HFF-Myc (cell line): ENCODE measurements at places on chromosomes 13 and 19.

DNA sequence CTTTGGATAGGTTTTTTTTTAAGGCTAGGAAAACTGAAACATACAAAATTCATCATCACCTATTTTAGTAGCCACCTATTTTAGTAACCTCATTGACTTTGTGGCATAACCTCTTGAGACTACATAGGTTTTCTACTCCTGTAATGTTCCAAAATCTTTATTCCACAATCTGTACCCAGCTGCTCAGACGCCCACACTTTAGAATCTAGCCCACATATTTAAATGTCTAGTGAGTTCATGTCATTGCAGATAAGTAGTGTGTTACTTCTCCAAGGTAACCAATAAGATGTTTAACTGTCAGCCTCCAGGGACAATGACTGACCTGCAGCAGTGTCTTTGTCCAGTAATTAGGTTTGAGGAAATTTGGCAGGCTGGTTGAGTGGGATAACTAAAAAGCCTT lies 330.2 kb downstream of the MZT1 start:
- no peak for DNase-seq

DNA sequence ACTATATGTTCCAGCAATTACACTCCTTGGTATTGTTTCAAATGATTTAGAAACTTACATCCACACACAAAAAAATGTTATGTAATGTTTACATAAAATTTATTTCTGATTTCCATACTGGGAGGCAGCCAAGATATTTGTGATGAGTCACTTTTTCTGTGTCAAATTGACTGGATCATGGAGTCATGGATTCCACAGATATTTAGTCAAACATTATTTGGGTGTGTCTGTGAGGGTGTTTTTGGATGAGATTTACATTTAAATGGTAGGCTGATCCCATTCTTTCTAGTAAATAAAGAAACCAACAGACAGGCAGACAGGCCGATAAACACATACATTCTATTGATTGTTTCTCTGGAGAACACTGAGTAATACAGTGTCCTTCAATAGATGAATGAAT lies 562.8 kb downstream of the SLITRK6 start:
- peak; percentile 9 for DNase-seq

GRCh38 chr19:40025938-40026596 lies 29.2 kb downstream of the ZNF546 start:
- DNase-seq = no peak

- no peak for DNase-seq
These were observed 3.3 kb downstream of the DOT1L start for GRCh38 chr19:2166741-2167738.

DNA sequence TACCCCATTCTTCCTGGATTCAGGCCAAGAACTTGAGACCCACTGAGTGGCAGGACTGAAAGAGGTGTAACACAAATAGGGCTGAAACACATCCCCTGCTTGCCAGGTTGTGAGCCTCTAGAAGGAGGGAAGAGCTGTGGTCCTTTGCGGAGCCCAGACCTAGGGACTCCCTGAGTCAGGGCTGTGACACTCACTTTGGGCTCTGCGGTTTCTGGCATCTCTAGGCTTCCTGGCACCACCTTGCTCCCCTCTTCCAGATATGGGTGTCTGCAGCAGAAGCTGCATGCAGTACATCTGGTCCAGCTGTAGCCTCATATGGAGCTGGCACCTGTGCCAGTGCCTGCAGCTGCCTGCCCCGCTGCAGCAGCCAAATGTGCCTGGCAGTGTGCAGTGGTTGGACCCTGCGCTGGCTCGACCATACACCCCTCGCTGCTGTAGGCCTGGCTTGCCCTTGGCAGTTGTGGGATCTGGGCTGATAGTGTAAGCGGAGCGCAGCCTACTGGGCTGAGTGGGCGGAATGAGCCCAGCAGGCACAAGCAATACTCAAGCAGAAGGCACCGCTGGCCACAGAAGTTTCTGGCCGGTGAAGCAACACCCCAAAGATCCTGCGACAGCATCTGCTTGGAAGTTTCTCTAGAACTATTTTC lies 290.4 kb downstream of the SLITRK6 start:
- no peak for DNase-seq

GRCh38 chr19:49113762-49114629 lies at the start of gene LIN7B:
Gene LIN7B, plus strand, starts transcription at chr19:49114370. Its CDS starts 35 bp downstream, at chr19:49114405.
- DNase-seq = no peak

DNA sequence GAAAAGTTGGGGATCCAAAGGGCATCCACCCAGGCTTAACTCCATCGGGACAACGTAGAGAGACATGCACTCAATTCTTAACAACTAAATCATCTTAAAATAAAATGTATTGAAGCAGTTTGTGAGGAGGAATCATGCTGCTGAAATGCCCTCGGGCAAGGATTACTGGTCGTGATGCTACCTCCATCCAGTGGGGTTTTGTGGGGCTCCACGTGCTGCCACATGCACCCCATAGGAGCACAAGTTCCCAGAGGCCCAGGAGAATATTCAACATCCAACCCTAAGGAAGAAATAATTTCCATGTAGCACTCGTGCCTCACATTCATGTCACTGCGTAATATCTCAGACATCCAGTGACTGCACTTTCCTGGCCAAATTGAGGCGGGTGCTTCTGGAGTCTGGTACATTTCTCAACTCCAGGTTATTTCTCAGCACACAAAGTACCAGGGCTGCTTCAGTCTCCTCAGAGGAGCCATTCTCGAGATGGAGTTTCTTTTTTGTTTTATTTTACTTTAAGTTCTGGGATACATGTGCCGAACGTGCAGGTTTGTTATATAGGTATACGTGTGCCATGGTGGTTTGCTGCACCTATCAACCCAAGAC lies 429.8 kb downstream of the FOXO1 start:
- no peak for DNase-seq

DNA sequence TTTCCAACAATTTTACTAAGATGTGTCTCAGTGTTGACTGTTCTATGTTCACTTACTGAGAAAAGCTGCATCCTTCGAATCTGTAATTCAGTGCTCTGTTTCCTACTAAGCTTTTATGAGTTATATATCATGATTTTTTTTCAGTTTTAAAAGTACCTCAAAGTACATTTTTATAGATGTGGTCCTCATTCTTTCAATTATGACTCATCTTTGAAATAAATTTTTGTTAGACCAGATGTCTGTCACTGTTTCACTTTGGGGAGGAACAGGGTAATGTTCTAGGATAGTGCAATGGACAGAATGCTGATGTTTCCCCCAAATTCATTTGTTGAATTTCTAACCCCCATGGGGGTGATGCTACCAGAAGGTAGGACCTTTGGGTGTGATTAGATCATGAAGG lies 74.8 kb downstream of the NALCN start:
- DNase-seq = no peak

DNA sequence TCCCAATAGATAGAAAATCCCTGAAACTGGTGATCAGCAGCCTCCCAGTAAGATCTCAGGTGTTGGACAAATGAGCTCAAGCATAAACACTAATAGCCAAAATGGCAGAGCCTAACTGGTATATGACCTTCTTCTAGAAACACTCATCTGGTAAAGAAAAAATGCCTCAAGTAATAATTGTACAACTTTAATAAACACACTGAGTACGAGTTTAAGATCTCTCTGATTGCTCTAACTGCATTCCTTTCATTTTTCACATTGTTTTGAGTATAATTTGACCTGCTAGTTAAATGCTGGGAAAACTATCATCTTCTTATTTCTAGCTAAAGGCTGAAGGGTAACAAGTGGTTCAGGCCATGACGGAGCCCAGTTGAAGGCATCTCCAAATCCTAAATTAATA lies 2009.5 kb upstream of the PCDH20 start:
- DNase-seq = no peak

- DNase-seq = no peak
These were observed 29.7 kb downstream of the NKPD1 start for GRCh38 chr19:45130888-45131615.

DNA sequence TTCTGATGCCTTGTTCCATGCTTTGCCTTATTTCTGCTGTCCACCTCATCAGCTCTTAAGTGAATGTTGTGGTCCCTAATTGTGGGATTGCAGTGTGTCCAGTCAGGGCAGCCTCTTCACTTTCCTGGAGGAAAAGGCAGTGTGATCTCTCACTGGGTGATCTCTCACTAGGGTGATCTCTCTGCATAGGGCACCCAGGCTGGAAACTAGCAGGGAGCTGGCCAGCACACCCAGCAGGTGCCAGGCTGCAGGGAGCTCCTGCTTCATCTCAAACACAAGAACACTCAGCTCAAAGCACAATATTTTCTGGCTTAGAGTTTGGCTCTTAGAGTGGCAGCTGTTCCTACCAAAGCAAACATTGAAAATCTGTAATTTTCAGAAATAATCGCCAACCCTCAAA lies 36.5 kb upstream of the TSHZ3 start:
- DNase-seq = no peak

GRCh38 chr19:18972301-18972811 lies 31.3 kb upstream of the HOMER3 start:
- no peak for DNase-seq

- DNase-seq = no peak
These were observed 6.1 kb upstream of the ARRDC2 start for GRCh38 chr19:18001777-18002345.

DNA sequence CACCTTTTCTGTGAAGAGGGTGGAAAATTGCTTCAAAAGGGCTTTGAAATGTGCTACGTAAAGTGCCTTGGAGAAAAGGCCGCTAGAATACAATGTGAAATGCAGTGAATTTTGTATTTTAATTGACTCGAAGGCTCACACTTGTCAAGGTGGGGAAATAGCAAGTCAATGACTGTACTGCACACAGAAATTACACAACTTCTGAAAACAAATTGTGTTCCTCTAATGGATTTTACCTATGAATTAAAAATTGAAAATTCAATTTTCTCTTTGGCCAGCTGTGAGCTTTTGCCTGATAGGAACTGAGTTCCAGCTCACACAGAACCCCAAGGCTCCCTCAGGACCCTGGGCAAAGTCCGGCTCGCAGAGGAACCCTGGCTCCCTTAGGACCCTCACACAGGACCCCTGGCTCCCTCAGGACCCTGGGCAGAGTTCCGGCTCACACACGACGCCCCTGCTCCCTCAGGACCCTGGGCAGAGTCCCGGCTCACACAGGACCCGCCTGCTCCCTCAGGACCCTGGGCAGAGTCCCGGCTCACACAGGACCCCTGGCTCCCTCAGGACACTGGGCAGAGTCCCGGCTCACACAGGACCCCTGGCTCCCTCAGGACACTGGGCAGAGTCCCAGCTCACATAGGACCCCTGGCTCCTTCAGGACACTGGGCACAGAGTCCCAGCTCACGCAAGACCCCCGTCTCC lies 324.9 kb downstream of the UQCRFS1 start:
- no peak for DNase-seq

DNA sequence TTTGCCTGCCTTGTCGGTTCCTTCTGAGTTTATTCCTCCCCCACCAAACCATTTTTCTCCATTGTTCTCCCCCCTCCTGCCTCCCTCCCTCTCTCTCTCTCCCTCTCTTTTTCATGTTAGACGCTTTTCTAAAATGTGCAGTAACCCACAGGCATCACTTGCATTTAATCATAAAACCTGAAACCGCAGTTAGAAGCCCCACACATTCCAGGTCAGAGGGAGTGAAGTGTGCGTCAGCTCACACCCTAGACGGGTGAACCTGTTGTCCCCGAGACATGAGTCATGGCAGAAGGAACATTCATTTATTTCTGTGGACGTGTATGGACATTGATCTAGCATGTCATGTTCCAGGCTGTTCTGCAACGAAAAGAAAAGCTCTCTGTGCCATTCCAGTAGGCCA lies 19.9 kb downstream of the ONECUT3 start:
- no peak for DNase-seq

- no peak for DNase-seq
These were observed 79.3 kb upstream of the GPC6 start for GRCh38 chr13:93147298-93147645.

DNA sequence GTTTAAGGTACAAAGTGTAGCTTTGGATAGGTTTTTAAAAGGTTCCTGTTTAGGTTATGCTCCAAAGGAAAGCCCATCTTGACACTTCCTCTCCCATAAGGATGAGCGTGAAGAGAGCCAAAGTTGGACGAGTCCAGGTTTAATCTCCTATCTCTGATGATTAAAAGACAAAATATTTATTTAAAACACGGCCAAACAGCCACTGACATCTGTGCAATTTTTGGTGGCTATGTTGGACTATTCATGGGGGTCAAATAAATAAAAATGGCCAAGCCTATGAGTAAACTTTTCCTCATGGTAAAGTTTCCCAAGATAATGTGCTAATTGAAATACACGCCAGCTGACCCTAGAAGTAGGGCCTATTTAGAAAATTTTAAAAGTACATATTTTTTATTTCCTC lies 69.0 kb upstream of the DOCK9 start:
- DNase-seq = no peak

GRCh38 chr13:42602906-42603305 lies 29.0 kb downstream of the TNFSF11 start:
- no peak for DNase-seq

- DNase-seq = no peak
These were observed 19.2 kb downstream of the ADGRE1 start for GRCh38 chr19:6906559-6907060.

GRCh38 chr19:5674714-5675113 lies 5.6 kb downstream of the MICOS13 start:
- DNase-seq = no peak

GRCh38 chr19:44823373-44823698 lies 14.4 kb downstream of the BCAM start:
- DNase-seq = no peak

DNA sequence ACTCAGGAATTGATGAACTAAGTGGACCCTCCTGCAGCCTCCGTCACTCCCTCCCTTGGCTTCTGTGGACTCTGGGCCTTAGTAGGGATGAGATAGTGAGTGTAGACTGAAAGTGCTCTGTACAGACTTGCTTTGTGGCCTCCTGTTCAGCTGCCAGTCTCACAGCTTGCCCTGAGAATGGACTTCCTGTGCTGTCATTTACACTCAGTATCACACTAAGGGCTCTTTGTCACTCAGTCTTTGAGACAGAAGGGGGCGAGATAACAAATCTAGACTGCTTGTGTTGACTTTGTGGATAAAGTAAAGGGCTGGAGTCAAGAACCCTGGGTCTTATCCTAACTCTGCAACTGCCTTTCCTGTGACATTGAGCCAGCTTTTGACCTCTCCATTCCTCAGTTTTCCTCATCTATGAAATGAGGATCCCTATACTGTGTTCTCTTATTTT lies 21.0 kb upstream of the SPRY2 start:
- DNase-seq = no peak

GRCh38 chr13:67273001-67273400 lies 42.9 kb upstream of the PCDH9 start:
- no peak for DNase-seq

DNA sequence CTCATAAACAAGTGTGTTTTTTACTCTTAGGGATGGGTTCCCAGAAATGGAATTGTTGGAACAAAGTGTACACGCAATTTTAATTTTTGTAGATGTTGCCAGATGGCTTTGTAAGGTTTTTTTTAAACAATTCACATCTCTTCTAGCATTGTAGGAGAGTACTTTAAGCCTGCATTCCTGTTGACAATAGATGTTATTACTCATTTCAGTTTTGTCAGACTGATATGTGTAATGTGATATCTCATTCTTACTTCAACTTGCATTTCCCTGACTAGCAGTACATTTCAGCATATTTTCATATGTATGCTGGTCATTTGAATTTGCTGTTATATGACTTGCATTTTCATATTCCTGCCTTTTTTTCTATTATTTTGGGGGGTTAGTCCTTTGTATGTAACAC lies 186.6 kb upstream of the SLITRK6 start:
- no peak for DNase-seq
